ENCODE measurements at places on chromosomes 7 and 10.

- DNase-seq: no peak
These were observed 16.6 kb downstream of the TAS2R40 start for GRCh38 chr7:143238289-143238980.

GRCh38 chr7:112937651-112938415 is 147.6 kb upstream of the TMEM168 start:
- DNase-seq: no peak

DNA sequence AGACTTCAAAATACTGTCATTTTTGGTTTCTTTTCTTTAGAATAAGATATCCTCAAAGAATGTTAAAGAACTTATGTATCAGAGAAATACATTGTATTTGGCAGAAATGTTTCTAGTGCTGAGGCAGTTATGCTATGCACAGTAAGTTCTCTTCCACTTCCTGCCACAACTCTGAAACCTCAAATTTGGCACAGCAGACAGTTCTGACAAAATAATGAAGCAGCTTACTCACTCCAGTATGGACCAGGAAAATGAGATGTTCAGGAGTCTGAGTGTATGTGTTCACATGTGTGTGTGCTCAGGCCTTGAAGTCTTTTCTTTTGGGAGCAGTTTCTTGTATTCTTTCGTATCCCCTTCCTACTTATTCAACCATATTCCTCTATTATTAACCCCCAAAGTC is 197.0 kb upstream of the AGK start:
- no peak for DNase-seq

- no peak for DNase-seq
These were observed 218.0 kb downstream of the BMPER start for GRCh38 chr7:34123316-34123715.

GRCh38 chr10:100359529-100360150 is 12.6 kb downstream of the SCD start:
- DNase-seq: no peak

GRCh38 chr7:141568227-141568626 is 17.0 kb downstream of the AGK start:
- no peak for DNase-seq

DNA sequence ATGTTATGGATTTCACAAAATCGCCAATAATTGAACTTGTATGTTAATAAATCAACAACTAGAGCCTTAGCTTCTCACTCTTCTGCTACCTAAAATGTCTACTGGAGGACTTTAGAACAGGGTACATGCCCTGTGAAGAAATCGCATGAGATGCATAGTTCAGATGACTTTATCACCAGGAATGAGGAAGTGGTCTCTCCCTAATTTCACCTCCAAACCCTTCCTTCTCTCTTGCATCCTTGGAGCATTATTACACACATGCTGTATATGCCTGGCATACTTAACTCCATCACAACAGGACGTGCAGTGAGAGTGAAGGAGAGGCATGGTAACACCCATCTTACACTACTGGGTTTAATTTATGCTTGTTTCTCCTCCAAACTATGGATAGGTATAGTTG is 27.8 kb downstream of the RHEB start:
- DNase-seq: no peak

DNA sequence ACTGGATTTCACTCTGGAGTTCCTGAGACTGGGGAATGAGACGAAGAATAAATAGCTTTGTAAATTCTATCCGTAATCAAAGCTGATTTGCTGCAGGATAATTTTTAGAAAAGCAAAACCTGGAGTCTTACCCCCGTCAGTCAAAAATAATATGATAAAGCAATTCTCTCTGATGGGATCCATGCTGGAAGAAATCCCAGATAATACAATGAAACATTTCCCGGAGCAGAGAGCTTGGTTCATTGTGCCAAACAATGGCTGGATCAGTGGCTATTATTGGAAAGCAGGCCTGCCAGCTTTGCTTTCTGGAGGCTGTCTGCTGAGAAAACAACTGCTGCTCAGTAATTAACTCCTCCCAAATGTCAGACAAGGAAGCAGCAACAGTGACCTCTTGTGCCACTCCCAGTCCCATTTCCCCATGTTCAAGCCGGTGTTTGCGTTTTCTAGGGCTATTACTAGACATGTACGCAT is 609.4 kb upstream of the PCDH15 start:
- DNase-seq: no peak

GRCh38 chr10:44294726-44295412 is 90.0 kb downstream of the CXCL12 start:
- DNase-seq: no peak

GRCh38 chr10:119537953-119538630 is 4.4 kb downstream of the RGS10 start:
- no peak for DNase-seq

GRCh38 chr7:139430443-139430842 is 53.0 kb downstream of the KLRG2 start:
- DNase-seq: no peak

- DNase-seq: no peak
These were observed 2.9 kb upstream of the MYOZ1 start for GRCh38 chr10:73644015-73644743.

DNA sequence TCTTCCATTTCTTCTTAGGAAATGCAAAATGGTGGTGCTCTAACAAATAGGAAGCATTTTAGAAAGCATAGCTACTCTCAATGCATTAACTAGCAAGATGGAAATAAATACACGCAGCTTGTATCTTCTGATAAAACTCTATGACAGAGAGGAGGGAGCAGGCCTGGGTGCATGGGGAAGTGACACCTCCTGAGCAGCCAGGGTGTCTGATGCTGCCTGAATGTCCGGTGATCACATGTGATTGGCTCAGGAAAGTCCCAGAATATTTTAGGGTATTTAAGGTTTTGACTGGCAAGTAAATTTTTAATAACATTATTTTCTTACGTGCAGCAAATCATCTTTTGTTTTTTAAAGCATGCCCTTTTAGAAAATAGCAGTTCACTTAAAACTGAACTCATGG is 261.0 kb upstream of the KLF6 start:
- no peak for DNase-seq

- no peak for DNase-seq
These were observed 3.8 kb downstream of the P4HA1 start for GRCh38 chr10:73092830-73093229.

- DNase-seq: no peak
These were observed at the start of gene PCDH15 for GRCh38 chr10:54800741-54801421. TSS of gene PCDH15 (minus strand) at chr10:54801231. CDS start at chr10:54664262, 136,969 bp downstream.

- DNase-seq: no peak
These were observed 930 bp downstream of the GARIN1A start for GRCh38 chr7:128672927-128673517.

DNA sequence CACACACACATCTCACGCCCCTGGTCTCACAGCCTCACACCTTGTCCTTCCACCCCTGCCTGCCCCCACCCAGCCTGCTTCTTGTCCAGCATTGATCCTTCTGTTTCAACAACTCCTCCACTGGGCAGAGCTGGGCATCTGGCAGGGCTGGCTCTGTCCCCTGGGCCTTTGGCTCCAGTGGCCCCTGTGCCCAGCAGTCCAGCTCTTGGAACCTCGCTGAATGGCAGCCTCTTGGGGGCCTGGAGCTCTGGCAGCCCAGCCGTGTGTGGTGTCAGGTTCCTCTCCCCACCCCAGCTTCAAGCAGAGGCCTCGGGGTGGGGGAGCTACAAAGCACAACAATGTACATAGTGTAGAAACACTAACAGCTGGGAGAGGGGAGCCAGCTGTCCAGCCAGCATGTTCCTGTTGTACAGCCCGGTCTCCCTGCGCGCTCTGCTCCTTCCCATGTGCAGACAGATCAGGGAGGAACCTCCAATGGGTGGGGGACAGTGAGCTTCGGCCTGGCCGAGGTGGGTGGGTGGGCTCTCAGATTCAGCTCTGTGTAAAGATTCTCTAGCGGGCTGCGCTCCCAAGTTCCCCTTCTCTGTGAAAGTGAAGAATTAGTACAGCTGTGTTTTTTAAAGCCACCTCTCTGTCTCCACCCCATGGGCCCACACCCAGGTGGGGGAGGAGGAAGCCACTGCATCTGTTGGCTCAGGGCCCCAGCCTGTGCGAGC is 19.4 kb downstream of the ZMIZ2 start:
- no peak for DNase-seq

GRCh38 chr10:1577945-1578344 is 159.4 kb downstream of the ADARB2 start:
- no peak for DNase-seq

- no peak for DNase-seq
These were observed 995 bp upstream of the INPP5F start for GRCh38 chr10:119724593-119725516.

GRCh38 chr10:52261362-52261761 is 52.7 kb upstream of the DKK1 start:
- no peak for DNase-seq

DNA sequence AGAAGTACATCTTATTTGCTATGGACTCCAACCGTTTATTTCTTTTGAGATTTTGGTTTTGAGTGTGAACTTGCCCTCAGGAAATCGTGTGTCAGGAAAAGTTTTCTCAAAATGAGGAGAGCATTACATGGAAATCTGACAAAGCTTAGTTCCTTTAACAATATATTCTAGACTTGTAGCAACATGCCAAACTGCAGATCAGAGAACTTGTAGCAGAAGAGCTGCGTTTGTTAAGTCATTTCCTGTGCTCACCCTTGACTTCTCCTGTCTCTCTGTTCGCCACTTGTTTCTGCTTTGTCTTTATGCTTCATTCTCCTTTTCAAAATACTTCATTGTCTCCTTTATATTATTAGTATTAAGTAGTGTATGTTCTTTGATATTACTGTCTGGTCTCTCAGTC is 116.6 kb upstream of the FOXP2 start:
- DNase-seq: no peak

- no peak for DNase-seq
These were observed 83.8 kb downstream of the EBLN1 start for GRCh38 chr10:22133749-22134624.

DNA sequence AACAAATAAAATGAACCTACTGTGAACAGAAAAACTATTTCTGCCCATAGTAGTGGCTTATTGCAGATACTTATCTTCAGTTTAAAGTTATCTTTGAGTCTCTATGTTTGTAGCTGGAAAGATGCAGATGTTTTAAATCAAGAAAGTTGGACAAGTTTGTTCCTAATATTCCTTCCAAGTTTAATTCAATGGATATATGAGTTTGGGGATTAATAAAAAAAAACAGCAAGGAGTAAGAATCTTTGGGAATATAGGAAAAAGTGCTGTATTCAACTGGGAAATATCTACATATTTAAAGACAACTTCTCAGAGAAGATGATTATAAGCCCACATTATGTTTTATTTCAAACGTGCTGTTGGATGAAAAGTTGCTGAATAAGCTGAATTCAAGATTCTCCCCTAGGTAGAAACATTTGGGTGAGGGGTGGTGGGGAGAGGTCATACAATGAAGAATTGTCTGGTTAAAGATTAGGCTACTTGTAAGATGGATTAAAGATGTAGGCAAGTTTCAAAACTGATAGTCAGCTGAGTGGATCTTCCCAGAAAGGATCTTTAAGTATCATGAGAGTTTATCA is 1135.2 kb downstream of the CNTNAP2 start:
- DNase-seq: no peak

DNA sequence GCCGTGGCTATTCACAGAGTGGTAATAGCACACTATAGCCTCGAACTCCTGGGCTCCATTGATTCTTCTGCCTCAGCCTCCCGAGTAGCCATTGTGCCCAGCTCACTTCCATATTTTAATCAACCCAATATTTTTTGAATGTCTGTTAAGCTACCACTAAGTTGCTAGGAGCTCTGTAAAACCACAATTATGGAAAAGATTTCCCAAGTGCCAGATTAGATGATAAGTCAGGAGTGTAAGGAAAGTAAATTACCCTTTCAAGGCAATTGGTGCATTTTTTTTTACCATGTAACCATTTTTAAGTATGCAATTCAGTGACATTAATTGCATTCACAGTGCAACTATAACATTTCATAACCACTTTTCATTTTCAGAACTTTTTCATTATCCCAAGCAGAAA is 87.5 kb upstream of the GATAD1 start:
- no peak for DNase-seq

DNA sequence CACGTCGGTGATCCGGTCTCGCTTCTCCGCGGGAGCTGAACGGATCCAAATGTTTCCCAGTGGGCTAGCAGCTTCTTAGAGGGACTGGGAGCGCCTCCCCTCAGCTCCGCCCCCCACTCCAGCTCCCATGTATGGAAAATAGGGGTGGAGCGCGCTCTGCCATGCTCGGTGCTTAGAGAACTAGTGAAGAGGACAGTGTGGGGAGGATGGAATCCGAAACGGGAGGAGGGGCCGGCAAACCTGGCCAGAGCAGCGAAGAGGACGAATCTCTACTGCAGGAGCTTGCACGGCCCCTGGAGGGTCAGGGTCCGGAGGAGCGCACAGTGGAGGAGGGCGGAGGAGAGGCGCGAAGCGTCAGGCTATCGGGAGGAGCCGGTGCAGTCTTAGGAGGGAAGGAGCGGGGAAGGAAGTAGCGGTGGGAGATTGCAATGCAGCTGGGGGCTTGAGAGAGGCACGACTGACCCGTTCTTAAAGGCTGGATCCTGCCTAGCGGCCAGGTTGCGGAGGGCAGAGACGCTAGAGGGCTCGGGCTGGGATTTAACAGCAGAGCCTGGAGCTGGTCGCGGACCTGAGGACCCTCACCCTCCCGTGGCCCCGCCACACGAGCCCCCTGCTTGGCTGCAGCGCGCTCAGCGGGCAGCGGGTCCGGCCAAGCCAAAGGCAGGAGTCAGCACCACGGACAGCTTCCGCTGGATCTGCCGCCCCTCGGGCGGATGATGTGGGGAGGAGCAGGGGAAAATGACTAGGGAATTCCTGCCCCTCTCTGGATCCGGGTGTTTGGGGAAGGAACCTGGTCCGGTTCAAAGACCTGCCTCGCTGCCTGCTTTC is at the start of gene PRLHR:
Gene PRLHR (minus strand): TSS at position 51 of the 828 bp plus-strand sequence. CDS start 404 bp downstream, outside the sequence.
- DNase-seq: no peak

DNA sequence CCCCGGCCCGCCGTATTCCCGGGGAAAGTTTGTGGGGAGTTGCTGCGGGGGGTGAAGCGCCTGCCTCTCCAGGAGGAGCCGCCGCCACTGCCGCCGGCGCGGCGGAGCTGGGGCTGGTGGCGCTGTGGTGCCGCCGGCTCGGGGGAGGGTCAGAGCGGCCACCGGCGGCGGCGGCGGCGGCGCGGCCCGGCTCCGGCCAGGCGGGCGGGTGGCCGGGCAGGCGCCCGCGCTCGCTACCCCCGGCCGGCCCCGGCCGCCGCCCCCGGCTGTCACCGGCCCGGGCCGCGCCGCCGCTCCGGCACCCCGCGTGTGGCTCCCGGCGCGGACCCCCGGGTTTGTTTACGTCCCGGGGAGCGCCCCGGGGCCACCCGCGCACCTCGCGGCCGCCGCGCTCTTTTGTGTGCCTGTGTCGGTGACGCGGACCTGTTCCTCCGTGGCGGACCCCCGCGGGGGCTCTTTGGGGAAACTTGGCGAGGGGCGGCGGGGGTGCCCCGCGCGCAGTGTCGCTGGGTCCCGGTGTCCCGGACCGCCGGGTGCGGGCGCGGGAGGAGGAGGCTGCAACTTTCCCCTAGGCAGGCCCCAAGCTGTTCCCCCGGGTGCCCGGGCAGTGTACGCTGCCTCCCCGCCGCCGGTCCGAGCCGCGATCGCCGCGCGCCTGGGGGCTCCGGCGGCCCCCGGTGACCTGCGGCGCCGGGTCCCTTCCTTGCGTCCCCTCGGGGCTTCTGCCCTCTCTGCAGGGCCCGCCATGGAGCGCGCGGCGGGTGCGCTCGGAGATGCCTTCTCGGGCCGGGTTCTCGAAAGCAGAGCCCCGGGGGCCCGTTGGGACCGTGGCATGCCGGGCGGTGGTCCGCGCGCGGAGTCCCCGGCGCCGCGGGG is 593 bp upstream of the CUX1 start:
- DNase-seq: no peak

GRCh38 chr10:78356291-78356900 is 322.7 kb downstream of the RPS24 start:
- no peak for DNase-seq
